ENCODE measurements at places on chromosomes 16 and 17. TPM values are rescaled to one million over a fixed set of nuclear protein-coding genes. Genes with fewer than 3 reads are reported as not detected.

Gene MYADML2
- total RNA-seq, result not detected

Gene SLC12A3
- not detected for total RNA-seq

DNA sequence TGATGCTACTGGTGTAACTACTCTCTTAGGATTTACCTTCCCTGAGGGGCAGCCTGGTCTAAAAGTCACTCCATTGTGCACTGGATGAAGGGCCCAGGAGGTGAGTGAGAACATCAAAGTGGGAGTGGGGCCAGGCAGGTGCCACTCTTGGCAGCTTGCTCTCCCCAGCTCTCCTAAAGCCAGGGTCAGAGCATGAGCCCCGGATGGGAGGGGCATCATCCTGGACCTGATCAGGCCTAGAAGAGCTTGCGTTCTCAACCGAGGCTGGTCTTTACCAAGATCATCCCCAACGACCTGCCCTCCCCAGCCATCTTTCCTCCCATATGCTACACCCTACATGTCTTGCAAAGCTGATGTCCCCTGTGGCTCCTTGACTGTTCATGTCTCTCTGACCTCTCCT, 87.1 kb downstream of the AIPL1 start:
- H3K4me3 ChIP-seq, result no peak overlapping the region
- H3K4me1 ChIP-seq, result no peaks in the 10 kb centered on the region
- no peak overlapping the region for H3K27ac ChIP-seq
- H3K27me3 ChIP-seq, result no peaks in the 10 kb centered on the region
- DNase-seq, result no peak

GRCh38 chr16:79801646-79802045, 201.1 kb upstream of the MAF start:
- H3K4me3 ChIP-seq, result no peak overlapping the region
- H3K4me1 ChIP-seq, result peaks cover 7% of the 10 kb centered on the region
- no peaks in the 10 kb centered on the region for H3K36me3 ChIP-seq
- H3K27ac ChIP-seq, result no peak overlapping the region
- DNase-seq, result no peak

GRCh38 chr17:41692722-41693521, 4.2 kb downstream of the EIF1 start:
- no peak for DNase-seq
- H3K27ac ChIP-seq, result peak overlapping the region; percentile 50
- no peaks in the 10 kb centered on the region for H3K27me3 ChIP-seq
- peaks cover 42% of the 10 kb centered on the region for H3K36me3 ChIP-seq

GRCh38 chr16:85965125-85965524, 66.2 kb downstream of the IRF8 start:
- H3K27ac ChIP-seq, result no peak overlapping the region
- peaks cover 36% of the 10 kb centered on the region for H3K27me3 ChIP-seq
- no peak for DNase-seq
- H3K4me1 ChIP-seq, result peaks cover 15% of the 10 kb centered on the region

GRCh38 chr16:89623511-89624261, 10.2 kb downstream of the DPEP1 start:
- peaks cover 7% of the 10 kb centered on the region for H3K27me3 ChIP-seq
- no peaks in the 10 kb centered on the region for H3K36me3 ChIP-seq
- peaks cover 9% of the 10 kb centered on the region for H3K4me1 ChIP-seq

DNA sequence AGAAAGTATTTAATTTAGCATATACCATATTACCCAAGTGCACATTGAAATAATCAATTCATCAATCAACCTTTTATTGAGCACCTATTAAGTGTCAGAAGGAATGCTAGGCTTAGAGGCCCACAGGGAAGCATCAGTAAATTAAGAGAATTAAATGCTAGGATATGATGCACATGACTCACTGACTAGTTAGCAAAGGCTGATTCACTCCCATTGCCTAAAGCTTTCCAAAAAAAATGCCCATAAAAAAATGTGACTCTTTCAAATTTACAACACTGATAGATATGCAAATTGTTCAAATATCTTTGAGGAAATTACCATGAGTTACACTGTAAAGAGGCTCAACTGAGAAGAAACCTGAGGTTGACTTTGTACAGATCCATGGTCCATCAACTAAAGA, 883.3 kb downstream of the CDH11 start:
- no peak for DNase-seq
- peaks cover 2% of the 10 kb centered on the region for H3K36me3 ChIP-seq
- no peaks in the 10 kb centered on the region for H3K4me1 ChIP-seq
- H3K27me3 ChIP-seq, result peaks cover 15% of the 10 kb centered on the region

- H3K4me1 ChIP-seq, result no peaks in the 10 kb centered on the region
- no peaks in the 10 kb centered on the region for H3K27me3 ChIP-seq
- no peak overlapping the region for H3K4me3 ChIP-seq
- no peak for DNase-seq
- H3K27ac ChIP-seq, result no peak overlapping the region
- H3K36me3 ChIP-seq, result no peaks in the 10 kb centered on the region
These were observed 140.2 kb upstream of the CIBAR2 start for GRCh38 chr16:85252461-85252860.

- H3K27me3 ChIP-seq, result no peaks in the 10 kb centered on the region
- H3K36me3 ChIP-seq, result no peaks in the 10 kb centered on the region
- peaks cover 23% of the 10 kb centered on the region for H3K4me1 ChIP-seq
- H3K27ac ChIP-seq, result no peak overlapping the region
- H3K4me3 ChIP-seq, result no peak overlapping the region
These were observed 441.9 kb downstream of the CDH13 start for GRCh38 chr16:83068686-83069085.

All from osteocyte (in vitro differentiated cells).